ENCODE measurements at places on chromosomes 2 and 18.

DNA sequence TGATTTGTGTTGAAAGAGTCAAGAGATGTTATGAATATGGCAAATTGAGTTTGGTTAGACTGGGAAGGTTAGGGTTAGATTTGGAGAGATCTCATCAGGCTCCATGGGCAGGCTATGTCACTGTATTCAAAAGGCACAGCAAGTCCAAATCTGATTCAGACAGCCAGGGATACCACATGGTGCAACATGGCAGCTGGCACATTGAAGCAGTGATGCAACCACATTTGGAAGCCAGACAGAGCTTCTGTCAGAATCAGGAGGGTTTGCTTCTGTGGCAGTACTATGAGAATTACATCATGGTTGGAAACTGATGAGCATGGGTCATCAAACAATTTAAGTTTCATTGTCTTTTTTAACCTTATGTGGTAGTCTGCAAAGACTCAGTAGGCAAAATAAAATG is 772.2 kb downstream of the SUCLG1 start:
- DNase-seq: no peak

DNA sequence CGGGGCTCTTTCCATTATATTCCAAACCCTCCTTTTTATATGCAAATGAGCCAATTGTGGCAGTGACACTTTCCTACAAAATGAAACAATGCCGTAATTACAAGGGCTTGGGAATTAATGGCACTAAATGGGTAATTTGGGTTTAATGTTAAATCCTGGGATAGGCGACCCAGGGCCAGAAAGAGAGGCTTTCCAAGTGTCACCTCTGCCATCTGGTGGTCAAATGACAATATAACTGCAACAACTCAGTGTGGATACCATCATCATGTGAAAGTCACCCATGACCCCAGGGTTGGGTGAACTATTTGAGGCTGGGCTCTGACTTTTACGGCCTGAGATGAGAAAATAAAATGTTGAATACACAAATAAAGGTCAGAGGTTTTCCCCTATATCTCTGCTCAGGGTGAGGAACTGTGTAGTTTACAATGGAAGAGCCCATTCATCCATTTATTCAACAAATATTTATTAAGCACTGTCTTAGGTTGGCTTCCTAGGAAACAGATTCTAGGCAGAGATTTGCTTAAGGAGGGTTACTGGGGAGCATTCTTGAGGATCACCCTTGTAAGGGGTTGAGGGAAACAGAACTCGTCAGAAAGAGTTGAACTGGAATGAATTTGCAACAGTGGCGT is 13.6 kb upstream of the THADA start:
- no peak for DNase-seq

- DNase-seq: no peak
Measured at GRCh38 chr2:185934232-185934631, 195.6 kb downstream of the FSIP2 start.

DNA sequence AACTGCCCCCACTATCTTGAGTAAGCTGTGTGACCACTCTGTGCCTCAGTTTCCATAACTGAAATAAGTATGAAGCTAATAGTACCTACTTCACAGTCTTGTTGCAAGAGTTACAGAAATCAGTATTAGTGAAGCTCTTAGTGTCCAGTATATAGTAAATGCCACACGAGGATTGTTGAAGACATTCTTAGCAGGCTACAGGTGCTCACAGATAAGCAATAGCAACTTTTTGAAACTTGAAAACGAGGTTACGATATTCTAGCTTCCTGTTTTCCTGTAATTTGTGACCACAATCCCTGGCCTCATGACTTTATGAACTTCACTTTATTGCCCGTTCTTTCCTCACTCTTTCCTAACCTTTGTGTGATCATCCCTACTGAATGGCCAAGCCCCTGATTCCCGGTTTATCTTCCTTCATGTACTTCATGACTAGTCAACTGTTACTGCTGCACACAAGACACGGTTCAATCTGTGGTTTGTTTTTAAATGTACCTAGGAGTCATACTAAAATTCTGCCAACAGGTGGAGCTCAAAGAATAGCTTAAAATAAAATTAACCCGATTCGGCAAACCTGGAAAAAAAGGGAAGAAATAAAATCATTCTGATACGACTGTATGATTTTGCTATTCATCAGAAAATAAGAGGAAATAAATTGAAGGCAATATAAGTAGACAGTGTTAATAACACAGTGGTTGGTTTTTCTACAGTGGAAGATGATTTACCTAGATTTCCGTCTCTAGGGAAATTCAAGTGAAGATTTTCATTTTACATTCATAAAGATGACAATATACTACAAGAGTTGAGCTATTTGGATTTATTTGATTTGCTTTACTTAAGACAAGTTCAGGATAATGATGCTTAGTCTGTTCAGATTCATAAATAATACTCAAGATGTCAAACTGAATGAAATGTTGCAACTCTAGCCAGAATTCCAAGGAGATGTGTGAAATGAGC is 38.1 kb upstream of the STAT1 start:
- no peak for DNase-seq

DNA sequence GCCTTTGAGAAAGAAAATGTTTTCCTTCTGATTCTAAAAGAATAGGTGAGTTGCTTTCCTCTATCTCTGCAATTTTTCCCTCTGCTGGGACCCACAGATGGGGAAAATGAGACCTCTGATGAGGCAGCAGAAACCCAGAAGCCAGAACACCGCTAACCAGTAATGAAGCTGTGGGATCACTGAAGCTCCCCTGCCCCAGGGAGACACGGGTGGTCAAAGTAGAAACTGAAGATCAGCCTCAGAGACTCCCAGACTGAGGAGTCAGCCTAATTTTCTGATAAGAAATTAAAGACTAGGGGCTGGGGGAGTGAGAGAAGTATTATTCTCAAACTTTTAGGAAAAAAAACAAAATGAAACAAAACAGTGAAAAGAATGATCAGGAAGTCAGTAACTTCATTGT is 30.1 kb downstream of the CD8B start:
- no peak for DNase-seq

DNA sequence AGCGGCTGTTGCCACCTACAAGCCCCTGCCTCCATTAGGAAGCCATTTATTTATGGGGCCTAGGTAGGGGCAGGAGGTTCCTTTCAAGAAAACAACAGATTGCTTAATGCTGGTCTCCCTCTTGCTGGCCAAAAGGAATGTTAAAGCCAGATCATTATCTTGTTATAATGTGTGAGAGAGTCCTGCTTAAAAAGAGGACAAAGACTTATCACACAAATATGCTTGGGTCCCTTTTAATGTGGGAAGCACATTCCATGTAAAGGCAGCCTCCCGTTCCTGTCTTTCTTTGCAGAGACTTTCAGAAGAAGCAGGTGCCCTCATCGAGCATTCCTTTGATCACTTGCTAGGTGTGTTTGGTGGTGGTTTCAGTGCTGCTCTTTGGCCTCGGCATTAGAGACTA is 76.4 kb downstream of the AGAP1 start:
- DNase-seq: no peak

- no peak for DNase-seq
Measured at GRCh38 chr2:97713296-97714083, at the start of gene ZAP70. ZAP70 (plus strand) TSS chr2:97713576; CDS start chr2:97724037, 10,461 bp downstream.

- no peak for DNase-seq
Measured at GRCh38 chr2:127388423-127389164, 819 bp upstream of the MAP3K2 start.

GRCh38 chr18:74577019-74577418 is 20.7 kb upstream of the ZNF407 start:
- no peak for DNase-seq

DNA sequence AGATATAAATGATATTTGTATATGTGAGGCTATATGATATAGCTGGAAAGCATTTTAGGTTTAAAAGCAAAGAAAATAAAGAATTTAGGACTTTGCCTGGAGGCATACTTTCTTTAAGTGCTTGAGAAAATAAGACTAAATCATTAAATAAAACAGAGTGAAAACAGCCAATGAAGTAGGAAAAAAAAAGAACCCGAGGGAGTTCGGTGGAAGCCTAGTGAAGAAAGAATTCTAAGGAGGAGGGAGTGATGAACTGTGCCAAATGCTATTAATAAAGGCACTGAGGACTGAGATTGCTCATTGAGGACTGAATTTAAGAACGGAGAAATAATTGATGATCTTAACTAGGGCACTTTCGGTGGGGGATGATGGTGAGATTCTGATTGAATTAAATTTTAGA is 573.5 kb downstream of the DSC3 start:
- DNase-seq: no peak
